Cortex of kidney (tissue), 1 donor: ENCODE measurements at places on chromosomes 5 and 9.

DNA sequence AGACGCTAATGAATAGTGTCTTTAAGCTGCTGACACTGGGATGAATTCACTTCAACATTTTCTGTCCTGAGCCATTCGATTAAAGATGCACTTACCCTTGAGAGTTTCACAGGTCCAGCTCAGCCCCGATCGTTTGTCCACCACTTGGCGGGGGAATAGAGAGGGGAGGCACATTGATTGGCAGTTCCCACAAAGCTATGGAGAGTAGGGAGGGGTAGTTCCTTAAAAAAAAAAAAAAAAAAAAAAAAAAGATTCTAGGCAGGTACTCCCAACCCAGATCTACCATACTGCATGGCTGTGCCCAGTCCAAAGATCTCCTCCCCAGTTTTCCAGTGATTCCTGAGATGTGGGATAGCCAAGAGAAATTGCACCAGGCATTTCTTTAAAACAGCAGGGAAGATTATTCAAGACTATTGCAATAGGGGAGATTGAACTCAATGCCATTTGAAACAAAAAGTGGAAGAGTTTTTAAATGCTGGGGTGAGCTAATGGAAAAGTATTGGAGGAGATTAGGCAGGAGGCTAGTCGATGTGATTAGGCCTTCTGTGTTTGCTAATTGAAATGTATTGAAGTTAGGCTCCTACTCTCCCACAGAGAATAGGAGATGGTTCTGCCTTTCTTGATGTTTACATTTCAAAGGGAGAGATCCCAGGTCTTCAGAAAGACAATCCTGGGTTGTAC, 2217.4 kb upstream of the WWC1 start:
- no peak for DNase-seq

GRCh38 chr9:124795881-124796431, 19.0 kb downstream of the OLFML2A start:
- DNase-seq, result no peak

DNA sequence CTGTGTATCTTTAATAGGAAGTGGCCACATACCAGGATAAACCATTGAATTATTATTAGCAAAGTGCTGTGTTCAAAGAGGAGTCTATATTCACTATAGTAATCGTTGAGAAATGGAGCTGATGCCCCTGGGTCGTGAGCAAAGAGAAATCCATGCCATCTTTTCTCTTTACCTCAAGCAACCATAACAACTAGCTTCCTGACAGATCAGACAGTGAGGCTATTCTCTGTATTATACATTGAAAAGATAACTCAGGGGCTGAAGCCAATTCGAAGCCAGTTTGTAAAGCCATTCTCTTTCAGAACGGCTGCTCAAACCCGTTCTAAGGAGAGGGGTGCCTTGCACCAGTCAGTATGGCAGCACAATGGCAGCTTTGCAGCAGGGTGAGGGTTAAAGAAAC, 680.6 kb downstream of the SEMA5A start:
- DNase-seq, result no peak

GRCh38 chr5:148840531-148840930, 14.1 kb downstream of the ADRB2 start:
- no peak for DNase-seq

GRCh38 chr9:116156621-116157314, 3.2 kb downstream of the PAPPA start:
- DNase-seq, result no peak

DNA sequence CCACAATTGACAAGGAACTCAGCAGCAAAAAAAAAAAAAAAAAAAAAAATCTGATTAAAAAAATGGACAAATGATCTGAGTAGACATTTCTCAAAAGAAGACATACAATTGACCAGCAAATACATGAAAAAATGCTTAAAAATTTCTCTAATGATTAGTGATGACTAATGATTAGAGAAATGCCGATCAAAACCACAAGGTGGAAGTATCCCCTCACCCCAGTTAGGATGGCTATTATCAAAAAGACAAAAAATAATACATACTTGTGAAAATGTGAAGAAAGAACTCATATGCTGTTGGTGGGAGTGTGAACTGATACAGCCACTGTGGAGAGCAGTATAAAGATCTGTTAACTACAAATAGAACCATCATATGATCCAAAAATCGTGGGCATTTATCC, 245.3 kb downstream of the OSTF1 start:
- DNase-seq, result no peak

GRCh38 chr9:113515862-113516261, 52.3 kb downstream of the RGS3 start:
- no peak for DNase-seq
